M059J (cell line): ENCODE measurements at places on chromosomes 7 and 10. TPM values are rescaled to one million over a fixed set of nuclear protein-coding genes. Genes with fewer than 3 reads are reported as not detected.

The SYNPO2L gene
- not detected in 2 replicates for total RNA-seq

The ZPBP gene
- total RNA-seq, result not detected in 2 replicates

The SUMF2 gene
- 106 and 128 TPM in 2 replicates for total RNA-seq

The MEOX2 gene
- not detected in 2 replicates for total RNA-seq

The FAM180A gene
- total RNA-seq, result 1.9 and 3.4 TPM in 2 replicates

The DUS4L gene
- total RNA-seq, result 8.1 and 12.5 TPM in 2 replicates

The UNCX gene
- total RNA-seq, result not detected in 2 replicates

The MALSU1 gene
- 93.4 and 148 TPM in 2 replicates for total RNA-seq

The CPXM2 gene
- total RNA-seq, result not detected in 2 replicates

The KIAA1217 gene
- total RNA-seq, result 1.5 and 2.7 TPM in 2 replicates

The GFRA1 gene
- 32.2 and 49.4 TPM in 2 replicates for total RNA-seq

GRCh38 chr10:132879408-132880127, 62.8 kb downstream of the CFAP46 start:
- no peak for DNase-seq

DNA sequence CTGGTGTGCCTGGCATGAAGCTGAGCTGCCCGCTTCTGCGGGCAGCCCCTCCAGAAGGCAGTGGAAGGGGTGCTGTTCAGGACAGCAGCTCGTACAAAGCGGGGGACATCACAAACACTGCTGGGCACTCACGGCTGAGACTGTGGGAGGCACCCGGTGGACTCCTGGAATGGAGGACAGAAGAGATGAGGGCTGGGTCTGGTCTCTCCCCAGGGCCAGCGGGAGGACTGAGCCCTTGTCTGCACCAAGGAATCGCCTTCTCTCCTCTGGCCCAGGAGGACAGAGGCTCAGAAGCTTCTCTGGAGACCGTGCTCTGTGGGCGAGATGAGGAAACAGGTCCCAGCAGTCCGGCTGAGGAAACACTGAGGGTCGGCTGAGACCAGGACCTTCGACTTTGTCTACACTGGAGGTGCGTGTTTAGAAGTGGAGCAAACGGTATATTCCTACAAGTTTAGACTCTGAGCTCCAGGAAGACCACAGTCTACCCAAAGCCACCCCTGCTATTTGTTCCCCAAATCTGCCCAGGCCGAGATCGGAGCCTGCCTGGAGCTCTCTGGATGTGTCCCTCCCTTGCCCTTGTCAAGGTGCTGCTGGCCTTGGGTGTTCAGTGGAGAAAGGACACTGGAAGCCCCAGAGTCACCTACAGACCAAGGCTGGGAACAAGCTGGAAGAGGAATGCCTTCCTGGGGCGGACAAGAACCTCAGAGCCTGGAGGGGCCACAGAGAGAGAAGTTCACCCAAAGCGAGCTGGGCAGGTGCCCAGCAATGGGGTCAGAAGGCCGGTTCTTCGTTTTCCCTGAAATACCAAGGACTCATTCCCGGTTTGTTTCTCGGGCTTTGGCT, 12.9 kb upstream of the INPP5A start:
- DNase-seq, result no peak

DNA sequence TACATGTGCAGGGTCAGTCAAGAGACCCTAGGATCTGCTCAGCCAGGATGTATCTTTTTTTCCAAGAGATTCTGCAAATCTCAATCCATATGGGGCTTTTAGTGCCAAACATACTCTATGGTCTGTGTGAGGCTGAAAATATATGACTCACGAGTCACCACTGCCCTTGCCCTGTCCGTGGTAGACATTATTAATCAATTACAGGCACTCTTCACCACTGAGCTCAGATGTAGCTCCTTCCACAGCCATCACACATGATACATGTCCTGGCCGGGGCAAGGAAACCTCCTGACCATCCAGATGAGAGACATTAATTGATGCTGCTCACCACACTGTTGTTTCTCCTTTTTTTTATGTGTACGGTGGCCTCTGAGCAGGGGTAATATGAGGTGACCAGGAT, 90.2 kb upstream of the RET start:
- DNase-seq, result no peak

DNA sequence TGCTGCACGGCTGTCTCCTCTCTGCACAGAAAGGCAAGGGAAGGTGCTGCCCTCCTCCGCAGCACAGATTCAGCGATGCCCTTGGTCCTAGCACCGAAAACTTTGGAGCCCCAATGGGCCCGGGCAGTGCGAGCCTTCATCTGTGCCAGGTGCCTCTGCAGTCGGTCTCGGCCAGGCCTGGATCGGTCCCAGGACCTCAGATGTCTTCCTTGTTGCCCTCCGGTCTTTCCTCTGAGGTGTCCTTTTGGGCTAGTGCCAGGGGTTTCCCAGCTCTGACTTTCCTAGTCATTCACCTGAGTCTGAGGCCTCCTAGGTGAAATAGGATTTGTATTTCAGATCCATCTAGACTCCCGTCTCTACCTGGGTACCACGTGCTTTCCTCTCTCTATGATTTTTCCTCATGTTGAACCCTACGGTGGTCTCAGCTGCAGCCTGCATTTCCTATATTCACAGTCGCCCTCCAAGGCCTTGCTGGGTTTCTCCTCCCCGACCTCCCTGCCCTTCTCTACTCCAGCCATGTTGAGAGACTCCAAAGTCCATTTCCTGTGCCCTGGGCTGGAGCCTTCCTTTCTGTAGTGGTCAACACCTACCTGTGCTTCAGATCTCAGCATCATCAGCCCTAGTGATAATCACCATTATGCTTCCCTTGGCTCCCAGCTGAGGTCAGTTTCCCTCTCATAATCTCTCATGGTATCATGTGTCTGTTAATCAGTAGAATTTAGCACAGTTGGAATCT, 92.0 kb upstream of the PRSS58 start:
- DNase-seq, result no peak

DNA sequence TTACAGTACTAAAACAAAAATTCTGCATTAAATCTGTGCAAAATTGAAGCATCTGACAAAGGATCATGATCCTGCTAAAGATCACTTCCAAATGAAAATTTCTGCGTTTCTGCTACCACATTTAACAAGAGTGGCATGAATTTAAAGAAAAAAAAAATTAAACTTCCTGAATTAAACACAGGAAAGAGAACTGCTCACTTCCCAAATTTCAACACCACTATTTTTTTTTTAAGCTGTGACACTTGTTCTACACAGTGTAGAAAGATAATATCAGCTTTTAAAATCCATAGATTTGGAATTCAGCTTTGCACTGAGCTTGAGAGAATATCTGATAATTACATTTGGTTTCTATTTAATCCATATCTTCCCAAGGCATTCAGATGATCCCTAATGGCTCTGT, 73.6 kb downstream of the EPC1 start:
- DNase-seq, result no peak

- no peak for DNase-seq
Measured at GRCh38 chr7:7309203-7309602, 126.9 kb downstream of the C1GALT1 start.

DNA sequence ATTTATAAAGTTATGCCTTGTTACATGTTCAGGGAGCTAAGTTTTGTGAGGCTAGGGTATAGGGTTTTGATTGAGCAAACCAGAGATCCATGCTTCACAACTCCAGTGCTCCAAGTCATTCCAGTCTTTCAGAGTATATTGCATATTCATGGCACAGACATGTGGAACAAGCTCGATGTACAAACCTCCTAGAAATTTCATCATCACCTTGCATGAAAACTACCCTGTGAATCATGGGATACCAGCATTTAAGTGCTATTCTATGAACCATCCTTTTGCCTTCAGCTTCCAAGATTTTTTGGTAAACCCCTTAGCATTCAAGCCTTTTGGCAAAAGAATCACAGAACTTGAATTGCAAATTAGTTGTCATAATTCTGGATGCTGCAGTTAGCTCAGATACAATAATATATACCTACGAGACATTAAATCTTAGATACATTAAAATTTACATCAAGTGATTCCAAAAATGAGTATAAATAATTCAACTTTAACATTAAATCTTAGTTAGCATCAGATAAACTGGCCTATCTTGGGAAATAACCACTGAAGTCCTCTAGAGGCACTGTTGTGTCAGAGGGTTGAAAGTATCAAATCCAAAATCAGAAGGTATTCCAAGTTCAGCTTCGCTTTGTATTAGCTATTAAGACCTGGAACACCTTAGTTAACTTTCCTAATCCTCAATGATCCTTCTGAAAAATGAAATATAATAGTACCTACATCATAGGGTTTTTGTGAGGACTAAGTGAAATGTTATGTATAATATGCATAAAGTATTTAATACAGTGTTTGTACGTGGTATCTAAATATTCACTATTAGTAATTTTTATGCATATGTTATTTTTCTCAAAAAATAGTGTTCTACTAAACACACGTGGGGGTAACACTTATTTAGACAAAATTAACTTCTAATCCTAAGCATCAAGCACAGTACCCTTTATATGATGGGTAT, 55.5 kb upstream of the CABCOCO1 start:
- peak; percentile 24 for DNase-seq

- no peak for DNase-seq
Measured at GRCh38 chr7:115728518-115728917, 302.0 kb downstream of the TFEC start.

- DNase-seq, result peak; percentile 40
Measured at GRCh38 chr7:23076772-23077171, 28.8 kb upstream of the KLHL7 start.

DNA sequence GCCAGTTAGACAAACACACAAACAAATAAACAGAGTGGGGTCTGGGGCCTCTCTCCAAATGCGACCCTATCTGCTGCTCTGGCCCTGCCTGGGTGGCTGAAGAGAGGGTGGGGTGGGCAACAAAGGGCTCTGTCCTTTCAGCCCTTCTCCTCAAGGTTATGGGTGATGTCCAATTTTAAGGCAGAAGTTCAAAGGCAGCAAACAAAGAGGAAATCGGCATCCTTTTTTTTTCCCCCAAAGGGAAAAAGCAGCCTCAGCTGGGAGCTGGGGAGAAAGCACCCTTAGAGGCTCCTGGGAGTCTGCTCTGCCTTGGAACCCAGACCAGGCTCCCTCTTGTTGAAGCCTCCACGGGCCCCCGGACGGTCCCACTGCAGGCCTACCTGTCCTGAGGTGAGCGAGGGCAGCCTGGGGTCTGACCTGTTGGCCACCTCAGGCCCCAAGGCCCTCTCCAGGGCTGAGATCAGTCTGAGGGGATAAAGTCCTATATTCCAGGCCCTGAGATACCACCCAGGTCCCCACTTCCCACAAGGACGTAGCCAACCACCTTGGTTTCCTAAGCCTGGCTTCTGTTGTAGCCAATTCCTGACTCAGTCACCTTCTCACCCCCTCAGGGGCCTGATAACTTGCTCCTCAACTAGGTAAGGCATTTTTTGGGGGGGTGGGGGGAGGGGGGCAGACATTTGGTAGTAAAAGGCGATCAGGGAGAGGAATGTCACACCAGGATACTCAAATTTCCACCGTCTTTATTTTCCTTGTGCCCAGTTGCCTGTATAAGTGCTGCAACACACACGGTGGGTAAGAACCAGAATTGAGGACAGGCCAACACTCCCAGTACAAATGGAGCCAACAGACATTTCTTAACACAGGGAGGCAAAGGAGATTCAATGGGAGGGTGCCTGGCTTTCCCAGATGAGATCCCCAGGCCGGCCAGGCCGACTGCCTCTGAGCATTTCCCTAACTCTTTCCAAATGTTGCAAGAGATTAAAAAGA, 4.3 kb downstream of the HOXA11 start:
- DNase-seq, result no peak

- no peak for DNase-seq
Measured at GRCh38 chr7:148787571-148788295, 89.0 kb downstream of the CUL1 start.

GRCh38 chr7:128770233-128770632, 5.4 kb downstream of the OPN1SW start:
- no peak for DNase-seq

DNA sequence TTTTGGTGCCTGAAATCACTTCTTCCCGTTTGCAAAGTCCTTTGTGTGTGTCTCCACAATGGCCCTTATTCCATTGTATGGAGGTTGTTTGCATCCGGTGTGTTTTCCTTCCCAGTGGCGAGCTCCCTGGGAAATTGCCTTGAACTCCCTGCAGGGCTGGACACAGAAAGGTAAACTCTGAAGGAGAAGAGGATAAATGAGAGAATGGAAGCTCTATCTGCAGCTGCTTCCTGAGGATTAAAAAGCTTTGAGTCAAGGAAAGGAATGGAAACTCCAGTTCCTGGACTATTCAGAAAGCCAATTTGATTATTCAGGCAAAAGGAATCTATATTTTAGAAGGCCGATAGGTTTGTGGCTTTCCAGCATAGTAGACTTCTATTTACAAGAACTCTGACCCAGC, 4.4 kb upstream of the GRK5 start:
- peak; percentile 69 for DNase-seq

- no peak for DNase-seq
Measured at GRCh38 chr10:132944510-132944909, 2.1 kb upstream of the CFAP46 start.

DNA sequence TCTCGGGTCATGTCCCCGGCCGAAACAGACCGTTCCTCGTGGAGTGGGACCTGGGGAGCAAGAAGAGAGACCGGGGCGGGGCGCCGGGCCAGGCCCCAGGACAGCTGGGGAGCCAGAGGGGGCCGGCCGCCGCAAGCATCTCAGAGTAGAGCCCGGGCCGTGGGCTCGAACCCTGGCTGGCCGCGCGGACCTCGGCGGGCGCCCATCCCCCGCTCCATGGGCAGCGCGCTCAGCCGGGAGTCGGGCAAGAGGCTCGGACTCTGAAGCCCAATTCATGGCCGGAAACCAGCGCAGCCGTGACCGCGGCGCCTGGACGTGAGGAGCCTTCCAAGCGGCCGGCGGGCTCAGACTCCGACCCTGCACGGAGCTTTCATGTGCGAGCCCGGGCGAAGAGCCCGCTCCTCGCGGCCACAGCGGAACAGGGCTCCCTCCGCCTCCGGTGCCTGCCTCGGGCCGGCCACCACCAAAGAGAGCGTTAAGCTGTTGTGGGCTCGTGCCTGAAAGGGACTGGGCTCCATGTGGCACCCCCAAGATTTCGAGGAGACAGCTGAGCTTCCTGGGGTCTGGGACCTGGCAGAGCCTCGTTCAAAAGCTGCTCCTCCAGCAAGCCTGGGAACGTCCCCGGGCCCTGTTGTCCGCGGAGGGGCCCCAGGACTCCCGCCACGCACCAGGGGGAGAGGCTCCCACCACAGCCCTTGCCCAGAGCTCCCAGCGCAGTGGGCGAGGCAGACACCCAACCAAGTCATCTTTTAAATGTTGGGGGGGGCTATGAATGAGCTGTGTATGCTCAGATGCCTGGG, 757 bp upstream of the GRID1 start:
- DNase-seq, result no peak

DNA sequence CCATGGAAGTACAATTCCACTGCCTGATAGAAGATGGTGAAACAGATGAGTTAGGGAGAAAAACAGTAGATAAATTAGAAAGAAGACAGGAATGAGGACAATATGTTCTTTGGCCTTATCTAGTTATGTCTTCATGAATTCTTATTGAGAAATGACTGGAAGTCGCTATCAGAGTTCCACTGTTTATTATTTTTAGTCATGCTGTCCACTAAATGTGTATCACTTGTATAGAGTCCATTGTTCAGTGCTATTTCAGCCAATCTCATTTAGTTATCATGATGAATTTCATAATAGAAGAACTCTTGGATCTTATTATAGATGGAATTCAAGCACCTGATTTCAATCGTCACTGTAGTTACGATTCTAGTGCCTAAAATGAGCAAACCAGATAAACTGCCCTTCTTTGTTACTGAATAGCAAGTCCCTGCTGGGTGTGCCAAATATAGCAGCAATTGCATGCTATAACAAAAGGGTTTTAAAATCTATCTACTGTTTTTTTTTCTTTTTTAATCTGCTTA, 177.7 kb upstream of the COL1A2 start:
- no peak for DNase-seq
